ENCODE measurements at places on chromosomes 1 and 21. TPM values are rescaled to one million over a fixed set of nuclear protein-coding genes. Genes with fewer than 3 reads are reported as not detected.

The DMRTA2 gene
- total RNA-seq: not detected

The LCE3E gene
- not detected for total RNA-seq

The KISS1 gene
- 2.8 TPM for total RNA-seq

The TENT5C gene
- 36.6 TPM for total RNA-seq

The LGR6 gene
- total RNA-seq: 0.06 TPM

The SDCCAG8 gene
- total RNA-seq: 25.7 TPM

The B3GALT2 gene
- 0.31 TPM for total RNA-seq

- no peak for DNase-seq
Observed at GRCh38 chr1:78143152-78143551, 97.4 kb downstream of the GIPC2 start.

- DNase-seq: no peak
Observed at GRCh38 chr1:54254055-54254454, 54.1 kb downstream of the MRPL37 start.

DNA sequence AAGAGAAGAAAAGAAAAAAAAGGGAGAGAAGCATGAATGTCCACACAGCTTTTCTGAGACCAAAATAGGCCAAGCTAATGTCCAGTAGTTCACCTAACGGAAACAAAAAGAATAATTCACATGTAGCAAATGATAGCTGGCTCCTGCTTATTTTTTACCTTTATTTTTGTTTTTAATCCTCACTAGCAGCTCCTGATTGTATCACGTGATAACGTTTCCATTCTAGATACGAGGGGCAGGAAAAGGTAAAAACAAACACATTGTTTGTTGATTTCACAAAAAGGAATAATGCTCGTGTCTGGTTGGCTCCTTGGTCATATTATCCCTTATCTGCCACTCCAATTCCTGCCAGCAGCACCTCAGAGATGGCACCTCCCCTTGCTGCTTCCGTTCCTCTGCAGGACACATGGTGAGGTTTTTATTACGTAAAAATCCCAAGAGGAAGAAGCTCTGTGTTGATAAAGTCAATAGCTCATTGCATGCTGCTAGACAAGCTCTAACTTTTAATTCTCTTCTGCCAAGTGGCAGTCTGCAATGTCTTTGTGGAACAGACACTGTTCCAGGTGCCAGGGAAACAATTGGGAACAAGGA lies 201.7 kb downstream of the CRB1 start:
- DNase-seq: no peak

DNA sequence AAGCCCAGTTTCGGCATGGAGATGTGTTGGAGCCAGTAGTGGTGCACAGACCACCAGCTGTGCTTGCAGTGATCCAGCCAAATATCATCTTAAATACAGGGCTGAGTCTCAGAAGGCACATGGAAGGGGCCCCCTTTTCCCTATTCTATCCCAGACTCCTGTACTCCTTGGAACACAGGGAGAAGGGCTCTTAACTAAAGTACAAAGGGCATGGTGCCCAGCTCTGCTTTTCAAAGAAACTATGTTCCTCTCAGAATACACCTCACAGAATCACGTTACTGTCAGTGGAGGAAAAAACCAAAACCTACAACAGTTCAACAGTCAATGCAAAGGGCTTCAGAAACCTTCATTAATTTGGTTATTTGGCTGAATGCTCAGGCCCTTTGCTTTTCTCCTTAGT lies 180.6 kb upstream of the C1orf105 start:
- no peak for DNase-seq

DNA sequence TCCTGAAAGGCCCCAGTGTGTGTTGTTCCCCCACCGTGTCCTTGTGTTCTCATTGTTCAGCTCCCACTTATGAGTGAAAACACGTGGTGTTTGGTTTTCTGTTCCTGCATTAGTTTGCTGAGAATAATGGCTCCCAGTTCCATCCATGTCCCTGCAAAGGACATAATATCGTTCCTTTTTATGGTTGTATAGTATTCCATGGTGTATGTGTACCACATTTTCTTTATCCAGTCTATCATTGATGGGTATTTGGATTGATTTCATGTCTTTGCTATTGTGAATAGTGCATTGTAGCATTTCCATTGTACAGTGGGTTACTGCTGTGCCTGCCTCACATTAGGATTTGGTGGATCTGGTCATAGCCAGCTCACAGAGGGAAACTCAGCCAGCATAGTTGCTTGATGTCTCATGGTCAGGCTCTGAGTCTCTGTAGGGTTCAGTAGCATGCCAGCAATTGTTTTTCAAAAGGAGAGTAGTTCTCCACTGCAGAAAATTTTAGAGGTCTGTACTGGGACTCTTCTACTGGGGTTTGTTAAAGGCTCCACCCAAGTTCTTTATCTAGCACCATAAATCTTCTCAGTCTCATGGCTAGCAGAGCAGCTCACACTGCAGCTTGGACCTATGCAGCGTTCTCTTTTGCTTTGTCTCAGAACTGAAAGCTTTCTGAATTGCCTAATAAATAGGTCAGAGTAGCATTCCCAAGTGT lies 41.0 kb downstream of the RUNX3 start:
- no peak for DNase-seq

DNA sequence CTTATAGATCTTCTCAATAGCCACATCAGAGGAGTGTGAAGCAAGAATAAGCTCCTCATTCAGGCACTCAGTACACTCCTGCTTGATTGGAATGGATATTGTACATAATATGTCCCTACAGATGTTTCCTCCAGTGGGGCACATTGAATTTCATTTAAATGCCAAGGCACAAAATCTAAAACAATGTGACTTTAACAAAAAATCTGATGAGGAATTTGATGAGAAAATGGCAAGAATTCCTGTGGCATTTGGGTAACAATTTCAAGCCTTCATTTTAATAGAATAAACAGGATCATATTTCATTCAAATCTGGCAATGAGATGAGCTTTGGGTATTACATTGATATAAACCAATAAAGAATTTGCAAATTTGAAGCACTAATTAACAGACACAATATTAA lies 307.7 kb upstream of the PKN2 start:
- DNase-seq: no peak

- DNase-seq: no peak
Observed at GRCh38 chr1:41673806-41674205, 189.3 kb upstream of the EDN2 start.

DNA sequence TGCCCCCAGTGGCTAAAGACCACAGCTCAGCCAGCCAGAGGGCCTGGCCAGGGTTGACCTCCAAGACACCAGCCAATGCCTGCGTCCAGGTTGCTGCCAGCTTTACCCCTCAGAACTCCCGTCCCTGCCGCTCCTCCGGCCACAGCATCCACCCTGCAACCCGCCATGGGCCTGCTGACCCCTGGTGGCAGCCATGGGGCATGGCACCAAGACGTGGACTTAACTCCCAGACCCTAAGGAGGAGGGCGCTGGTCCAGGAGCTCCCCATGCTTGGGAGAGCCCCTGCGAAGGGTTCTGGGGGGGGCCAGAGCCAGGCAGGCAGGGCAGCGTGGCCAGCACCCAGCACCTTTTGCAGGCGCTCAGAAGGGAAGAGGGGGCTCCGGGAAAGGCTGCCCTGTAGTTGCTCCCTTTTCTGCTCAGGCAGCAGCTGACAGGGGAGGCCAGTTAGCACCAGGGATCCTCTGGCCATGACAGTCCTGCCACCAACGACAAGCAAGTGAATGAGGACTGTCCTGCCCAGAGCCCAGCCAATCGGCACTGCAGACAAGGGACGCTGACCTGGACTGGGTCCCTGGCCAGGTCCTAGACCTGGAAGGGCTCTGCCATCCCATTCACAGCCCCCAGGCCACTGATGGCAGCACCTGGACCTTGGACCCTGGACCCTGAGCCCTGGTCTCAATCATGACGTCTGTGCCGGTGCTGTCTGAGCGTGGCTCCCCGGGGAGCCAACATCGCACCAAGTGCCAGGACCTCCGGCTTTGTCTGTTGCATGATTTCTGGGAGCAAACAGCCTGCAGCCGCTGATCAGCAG lies 246.2 kb downstream of the NPHP4 start:
- DNase-seq: peak; percentile 77

DNA sequence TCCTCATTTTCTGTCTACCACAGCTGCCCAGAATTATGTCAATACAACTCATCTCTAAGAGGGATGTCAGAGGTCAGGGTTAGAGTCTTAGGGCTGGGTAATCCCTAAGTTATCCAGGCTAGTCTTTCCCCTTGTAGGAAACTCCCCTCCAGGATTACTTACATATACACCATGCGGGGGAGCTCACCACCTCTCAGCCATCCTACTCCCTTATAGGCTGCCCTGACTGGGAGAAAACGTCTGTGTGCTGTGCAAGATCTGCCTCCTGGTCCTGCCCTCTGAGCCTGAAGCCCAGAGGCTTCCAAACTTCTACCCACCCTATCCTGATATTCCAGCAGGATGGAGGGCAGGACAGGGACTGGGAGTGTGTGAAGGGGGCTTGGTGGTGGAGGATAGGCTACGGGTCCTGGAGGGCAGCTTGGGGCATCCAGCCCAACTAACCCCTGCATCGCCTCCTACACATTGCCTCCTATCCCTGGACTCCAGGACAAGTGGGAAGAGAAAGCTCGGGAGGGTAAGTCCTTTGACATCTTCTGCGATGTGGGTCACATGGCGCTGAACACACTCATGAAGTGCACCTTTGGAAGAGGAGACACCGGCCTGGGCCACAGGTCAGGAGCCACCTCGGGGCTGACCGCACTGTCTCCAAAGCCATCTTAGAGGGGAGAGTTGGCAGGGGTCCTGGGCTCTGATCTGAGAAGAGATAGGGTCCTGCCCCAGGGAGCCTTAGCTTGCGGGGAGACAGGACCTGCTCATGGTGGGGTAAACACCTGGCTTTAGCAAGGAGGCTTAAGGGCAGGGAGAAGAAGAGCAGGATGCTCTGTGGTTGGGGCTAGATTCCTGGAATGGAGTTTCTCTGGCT lies 14.4 kb downstream of the CYP4B1 start:
- DNase-seq: no peak

- no peak for DNase-seq
Observed at GRCh38 chr1:109306832-109307273, at the start of gene MYBPHL. Gene MYBPHL, minus strand, starts transcription at chr1:109307011. Its CDS starts 20 bp downstream, at chr1:109306991.

DNA sequence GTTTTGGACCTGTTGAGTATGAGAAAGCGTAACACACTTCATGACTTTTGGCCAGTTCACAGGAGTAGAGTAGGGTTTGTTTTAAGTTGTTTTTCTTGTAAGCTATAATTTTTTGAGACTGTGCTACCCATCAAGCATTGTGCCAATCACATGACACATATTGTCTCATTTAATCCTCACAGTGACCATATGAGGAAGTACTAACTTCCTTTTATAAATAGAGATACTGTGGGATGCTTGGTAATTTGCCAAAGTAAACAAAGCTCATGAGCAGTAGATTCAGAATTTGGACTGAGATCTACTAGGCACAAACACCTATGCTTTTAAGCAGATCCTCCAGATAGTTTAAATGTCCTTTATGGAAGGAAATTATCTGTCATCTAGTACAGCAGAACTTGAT lies 178.3 kb downstream of the CACNA1E start:
- DNase-seq: no peak

DNA sequence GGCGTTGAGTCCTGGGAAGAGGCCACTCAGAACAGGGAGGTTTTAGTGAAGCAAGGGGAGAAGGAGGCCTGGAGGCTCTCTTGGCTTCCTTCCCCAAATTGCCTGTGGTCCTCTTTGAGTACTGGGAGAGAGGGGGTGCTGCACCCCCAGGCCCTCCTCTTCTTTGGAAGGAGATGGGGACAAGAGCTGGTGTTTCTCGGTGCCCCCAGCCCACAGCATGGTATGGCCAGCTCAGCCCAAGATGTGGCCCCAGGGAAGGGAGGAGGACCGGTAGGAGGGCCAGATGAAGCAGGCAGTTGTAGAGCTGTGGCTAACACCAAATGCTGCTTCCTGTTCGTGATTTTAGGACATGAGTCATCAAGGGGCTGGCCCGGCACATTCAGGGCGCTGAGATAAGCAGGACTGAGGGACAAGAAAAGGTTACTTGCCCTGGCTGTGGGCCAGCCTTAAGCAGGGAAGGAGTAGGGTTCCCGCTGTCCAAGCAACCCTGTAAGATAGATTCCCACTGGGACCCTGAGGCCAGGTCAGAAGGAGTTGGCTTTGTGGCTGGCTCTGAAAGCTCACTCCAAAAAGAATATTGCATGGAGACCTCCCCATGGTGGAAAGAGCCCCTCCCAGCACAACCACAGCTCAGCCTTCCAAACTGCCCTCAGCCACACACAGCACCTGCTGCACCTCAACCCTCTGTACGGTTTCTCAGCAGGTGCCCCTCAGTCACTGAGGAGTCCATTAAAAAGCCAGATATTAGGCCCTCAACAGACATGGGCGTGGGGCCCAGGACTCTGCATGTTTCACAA lies 4.9 kb upstream of the TNFRSF1B start:
- DNase-seq: peak; percentile 65

DNA sequence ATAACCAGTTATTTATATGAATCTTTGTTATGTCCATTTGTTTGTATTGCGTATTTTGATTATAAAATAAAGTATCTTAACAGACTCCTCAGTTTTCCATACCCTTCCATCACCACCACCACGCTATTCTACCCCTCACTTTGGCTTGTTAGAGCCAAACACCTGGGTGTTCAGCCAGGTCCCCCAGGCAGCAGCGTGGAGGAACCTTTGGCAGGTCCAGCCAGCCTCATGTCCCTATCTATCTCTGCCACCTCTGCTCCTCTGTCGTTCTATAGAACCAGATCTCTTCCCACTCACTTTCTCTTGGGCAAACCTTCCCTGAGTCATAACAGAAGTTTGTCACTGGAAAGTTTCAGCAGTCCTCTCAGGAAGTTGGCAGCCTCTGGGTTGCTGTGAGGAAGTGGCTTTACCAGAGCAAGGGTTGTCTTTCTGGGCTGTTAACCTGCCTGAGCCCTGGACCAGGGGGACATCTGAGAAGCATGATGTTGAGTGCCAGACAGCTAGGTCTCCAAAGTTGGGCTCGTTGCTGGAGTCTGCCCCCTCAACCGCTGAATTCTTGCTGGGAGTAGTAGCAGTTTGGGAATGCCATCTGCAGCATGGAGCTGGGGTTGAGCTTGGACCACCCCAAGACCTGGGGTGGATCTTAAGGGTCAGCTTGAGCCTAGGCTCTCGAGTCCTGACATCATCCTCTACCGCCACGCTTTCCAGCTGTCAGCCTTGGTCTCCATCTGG lies 996 bp upstream of the SH3BGRL3 start:
- no peak for DNase-seq

DNA sequence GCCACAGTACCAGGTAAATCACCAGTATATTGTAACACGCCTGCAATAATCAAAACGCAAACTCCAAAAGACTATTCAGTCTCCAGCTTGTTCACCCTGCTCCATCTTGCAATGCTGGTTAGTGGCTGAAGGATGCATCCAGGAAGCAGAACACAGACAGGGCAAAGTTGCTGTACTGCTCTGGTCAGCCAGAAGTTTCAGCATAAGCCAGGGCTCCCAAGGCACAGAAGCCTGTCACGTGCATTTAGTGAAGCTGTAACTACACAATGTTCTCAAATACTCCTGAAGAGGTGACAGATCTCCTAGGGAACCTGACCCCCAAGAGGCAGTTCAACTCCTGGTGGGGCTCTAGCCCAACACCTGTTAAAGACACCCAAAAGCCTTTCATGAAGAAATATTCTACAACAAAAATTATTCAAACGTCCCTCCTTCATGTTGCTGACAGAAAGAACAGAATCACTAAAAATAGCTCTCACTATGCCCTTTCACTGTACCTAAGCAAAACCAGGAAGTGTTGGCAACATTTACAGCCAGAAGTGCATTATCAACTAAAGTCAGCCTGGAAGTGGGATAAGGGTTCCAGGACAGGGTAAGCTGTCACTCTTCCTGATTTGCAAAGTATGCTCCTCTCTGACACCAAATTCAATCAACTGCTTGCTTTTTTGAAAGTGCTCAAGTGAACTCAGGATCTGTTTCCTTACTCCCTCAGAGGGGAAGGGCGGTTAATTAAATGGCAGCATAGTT lies 52.1 kb downstream of the SLC35D1 start:
- peak; percentile 34 for DNase-seq

Measured in pancreas (tissue), 10 donors.